ENCODE measurements at places on chromosomes 12 and 14.

- no peak for DNase-seq
Measured at GRCh38 chr12:20369305-20370013, 1.1 kb downstream of the PDE3A start.

GRCh38 chr12:122371475-122372045 is 50.9 kb downstream of the CLIP1 start:
- DNase-seq = no peak

- DNase-seq = peak; percentile 7
Measured at GRCh38 chr12:81819991-81820633, 61.0 kb upstream of the PPFIA2 start.

DNA sequence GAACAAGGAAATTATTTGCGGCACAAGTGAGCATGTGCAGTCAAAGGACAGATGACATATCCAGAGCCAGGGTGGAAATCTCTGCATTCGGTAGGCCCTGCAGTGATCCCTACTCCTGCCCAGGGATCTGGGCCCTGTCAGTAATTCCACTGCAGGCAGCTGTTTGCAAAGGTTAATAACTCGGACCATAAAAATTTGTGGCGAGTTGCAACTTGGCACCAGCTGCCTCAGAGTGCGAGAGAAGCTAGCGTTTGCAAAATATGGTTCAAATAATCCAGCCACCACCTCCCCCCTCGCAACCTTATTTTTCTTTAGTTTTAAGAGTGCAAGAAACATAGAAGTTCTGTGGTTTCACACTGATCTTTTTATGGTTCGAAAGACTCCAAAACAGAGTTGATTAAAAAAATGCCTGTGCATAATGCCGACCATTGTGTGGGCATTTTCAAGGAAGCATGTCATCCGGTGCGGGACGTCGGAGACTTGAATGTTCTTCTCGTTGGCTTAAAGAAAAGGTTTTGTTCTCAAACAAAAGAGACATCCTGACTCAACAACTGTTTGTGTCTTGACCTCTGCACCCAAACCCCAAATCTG is 224.5 kb downstream of the BCL11B start:
- DNase-seq = no peak

GRCh38 chr14:69660344-69661193 is 49.2 kb downstream of the SUSD6 start:
- DNase-seq = no peak

GRCh38 chr12:109446-109845 is 42.9 kb downstream of the IQSEC3 start:
- DNase-seq = no peak

DNA sequence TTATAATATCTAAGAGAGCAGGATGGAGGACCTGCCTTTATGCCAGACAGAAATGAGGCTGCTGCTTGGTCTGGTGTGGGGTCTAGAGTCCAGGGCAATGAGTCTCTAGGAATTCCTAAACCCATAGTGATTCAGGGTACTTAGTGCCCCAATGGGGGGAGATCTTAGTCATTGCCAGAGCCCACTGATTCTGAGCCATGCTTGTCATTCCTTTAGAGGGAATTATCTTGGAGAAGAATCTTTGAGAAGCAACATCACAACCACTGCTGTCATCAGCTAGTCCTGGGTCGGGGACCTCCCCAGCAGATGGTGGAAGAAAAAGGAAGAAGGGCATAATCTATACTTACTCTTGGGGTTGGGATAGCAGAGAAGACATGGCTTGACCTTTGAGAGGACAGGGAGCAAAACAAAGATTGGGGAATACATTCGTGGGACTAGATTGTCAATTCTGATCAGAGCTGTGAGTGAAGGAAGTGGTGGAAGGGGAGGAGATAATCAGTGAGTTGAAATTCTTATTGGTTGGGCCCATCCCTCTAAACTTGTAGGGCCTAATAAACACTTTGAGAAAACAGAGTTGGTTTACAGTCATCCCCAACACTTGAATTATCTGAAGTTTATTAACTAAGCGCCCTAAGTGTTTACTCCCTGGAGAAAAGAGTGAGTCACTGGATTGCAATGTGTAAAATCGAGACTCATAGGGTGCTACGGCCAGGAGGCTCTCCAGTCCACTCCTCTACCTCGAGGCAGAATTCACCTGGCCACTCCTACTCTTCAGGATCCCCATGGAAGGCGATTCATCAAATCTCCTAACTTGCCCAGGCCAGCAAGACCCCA is 3.0 kb upstream of the KRT3 start:
- no peak for DNase-seq

GRCh38 chr12:113030875-113031525 is 25.5 kb upstream of the DTX1 start:
- peak; percentile 38 for DNase-seq

DNA sequence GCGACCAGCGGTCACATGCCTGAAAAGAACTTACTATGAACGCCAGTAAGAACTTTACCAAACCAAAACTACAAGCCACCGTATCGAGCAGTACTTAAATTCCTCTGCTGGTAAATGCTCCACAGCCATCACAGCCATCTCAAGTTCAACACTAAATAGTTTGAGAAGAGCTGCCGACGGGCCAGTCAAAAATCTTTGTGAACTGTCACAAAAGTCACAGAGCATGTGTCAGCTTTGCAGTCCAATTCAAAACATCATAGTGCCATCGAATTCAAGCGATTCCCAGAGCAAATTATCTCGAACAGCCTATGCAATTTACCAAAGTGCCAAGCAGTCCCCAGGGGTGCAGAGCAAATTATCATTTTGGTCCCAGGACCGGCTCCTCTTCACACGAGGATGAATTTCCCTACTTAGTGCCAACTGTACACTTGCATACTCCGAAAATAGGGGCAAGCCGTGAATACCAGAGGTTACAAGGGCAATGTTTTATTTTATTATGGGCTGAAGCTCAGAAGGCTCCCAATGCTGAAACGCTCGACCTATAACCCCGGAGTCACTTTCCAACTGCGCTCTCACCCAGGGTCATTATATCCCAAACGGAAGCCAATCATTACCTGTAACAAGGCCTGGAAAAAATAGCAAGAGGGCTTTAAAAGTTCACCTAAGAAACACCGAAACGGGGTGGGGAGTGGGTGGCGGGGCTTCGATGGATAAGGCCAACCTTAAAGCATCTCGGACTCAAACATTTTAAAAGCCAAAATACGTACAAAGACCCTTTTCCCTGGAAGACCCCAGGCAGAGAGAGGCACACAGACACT is 1.1 kb downstream of the LRP6 start:
- peak; percentile 53 for DNase-seq

- no peak for DNase-seq
Measured at GRCh38 chr14:88975926-88976325, 151.5 kb downstream of the TTC8 start.

- DNase-seq = peak; percentile 44
Measured at GRCh38 chr12:55797068-55797467, 20.5 kb downstream of the SARNP start.

GRCh38 chr12:24977060-24977459 is 28.2 kb upstream of the BCAT1 start:
- DNase-seq = no peak

DNA sequence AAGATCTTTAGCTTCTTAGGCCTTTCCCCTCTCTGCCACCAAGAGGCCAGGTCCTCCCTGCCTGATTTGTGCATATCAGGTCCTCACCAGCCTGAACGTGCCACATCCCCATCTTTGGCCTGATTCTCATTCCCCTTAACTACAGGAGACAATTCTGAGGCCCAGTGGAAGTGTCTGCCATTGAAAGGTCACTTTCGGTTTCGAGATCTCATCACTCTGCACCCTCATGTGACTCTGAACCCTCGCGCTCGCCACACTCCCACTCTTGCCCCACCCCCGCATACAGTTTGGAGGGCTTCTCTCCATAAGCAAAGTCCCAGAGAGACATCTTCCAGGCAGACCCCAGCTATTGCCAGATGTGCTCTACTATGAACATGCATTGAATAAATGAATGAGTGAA is 189.0 kb downstream of the NTF3 start:
- no peak for DNase-seq

DNA sequence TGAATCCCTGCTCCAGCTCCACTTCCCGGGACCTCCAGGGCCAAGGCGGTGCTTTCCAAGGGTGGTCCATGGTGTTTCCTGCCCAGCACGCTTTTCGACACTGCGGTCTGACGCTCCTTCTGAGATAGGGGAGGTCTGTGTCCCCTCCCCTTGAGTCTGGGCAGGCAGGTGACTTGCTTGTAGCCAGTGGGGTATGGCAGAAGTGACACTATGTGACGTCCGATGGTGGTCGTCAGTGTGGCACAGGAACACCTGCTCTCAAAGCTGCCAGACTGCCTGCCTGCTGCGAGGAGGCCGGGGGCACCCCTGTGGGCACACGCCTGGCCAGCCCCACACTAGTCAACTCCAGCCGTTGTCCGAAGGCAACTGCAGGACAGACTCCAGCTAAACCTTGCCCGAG is 16.0 kb upstream of the TRAF3 start:
- DNase-seq = no peak

- DNase-seq = no peak
Measured at GRCh38 chr14:26328791-26329190, 269.0 kb downstream of the NOVA1 start.

DNA sequence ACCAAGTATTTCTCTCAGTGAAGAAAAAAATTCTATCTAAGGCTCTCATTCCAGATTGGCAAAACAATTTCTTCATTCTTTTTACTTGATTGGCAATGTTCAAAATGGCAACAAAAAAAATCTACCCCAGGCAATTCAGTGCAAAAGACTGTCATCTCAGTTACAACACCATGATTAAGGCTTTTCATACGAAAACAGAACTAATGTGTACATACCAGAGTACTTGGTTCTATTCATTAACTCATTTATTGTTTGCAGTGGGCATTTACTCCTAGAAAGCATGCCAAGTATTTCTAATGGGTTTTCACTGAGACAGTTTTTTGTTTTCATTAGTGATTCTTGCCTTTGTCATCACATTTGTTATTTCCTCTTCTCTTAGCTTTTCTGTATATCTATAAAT is 33.0 kb downstream of the DBX2 start:
- DNase-seq = no peak
